Osteoblast (primary cell): ENCODE measurements at places on chromosomes 3 and 15.
A peak's percentile ranks its signal among the peaks of the same experiment; 100 is the strongest.

DNA sequence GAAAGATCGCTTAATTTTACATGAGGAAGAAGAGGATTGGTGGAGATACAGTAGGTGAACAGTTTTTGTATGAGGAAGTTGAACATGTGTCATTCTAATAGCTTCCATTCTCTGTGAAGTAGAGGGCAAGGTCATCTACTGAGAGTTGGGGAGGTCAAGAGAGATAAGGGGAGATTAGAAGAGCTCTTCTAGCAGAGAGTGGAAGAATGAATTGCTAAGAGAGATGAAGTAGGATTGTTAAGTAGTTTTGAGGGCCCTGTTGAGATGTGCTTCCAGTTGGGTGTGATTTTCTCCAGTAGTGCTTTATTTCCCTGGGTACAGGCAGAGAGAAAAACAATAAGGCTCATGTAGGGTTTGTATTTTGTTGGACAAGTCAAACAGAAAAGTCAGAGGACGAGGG, 5.2 kb downstream of the OPA1 start:
- H3K27ac ChIP-seq = no peak overlapping the region
- DNase-seq = no peak
- no peaks in the 10 kb centered on the region for H3K27me3 ChIP-seq

GRCh38 chr15:48355377-48355776, 24.1 kb downstream of the DUT start:
- no peak for DNase-seq
- H3K36me3 ChIP-seq = no peaks in the 10 kb centered on the region
- H3K4me1 ChIP-seq = peaks cover 21% of the 10 kb centered on the region
- no peak overlapping the region for H3K4me3 ChIP-seq
- H3K27ac ChIP-seq = peak overlapping the region; percentile 60
- H3K27me3 ChIP-seq = no peaks in the 10 kb centered on the region

DNA sequence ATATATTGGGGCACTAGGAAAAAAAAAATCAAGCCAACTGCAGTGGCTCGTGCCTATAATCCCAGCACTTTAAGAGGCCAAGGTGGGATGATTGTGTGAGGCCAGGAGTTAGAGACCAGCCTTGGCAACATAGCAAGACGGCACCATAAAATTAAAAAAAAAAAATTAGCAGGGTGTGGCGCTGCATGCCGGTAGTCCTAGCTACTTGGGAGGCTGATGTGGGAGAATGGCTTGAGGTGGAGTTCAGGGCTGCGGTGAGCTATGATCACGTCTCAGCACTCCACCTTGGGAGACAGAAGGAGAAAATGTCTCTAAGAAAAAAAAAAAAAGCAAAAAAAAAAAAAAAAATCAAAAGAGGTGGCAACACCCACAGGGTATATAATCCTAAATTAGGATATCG, 49.6 kb downstream of the INO80 start:
- H3K27ac ChIP-seq = no peak overlapping the region
- peaks cover 77% of the 10 kb centered on the region for H3K36me3 ChIP-seq
- no peak overlapping the region for H3K4me3 ChIP-seq

DNA sequence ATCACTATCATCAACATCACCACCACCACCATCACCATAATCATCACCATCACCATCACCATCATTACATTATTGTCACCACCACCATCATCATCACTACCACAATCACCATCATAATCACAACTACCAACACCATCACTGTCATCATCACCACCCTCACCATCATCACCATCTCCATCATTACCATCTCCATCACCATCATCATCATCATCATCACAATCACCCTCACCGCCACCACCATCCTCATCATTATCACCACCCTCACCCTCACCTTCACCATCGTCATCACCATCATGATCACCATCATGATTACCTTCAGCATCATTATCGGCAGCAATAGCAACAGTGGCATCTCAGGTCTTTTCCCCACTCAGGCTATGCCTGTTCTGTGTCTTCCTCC, 42.9 kb upstream of the ACTC1 start:
- no peak overlapping the region for H3K27ac ChIP-seq
- peaks cover 10% of the 10 kb centered on the region for H3K4me1 ChIP-seq
- H3K27me3 ChIP-seq = no peaks in the 10 kb centered on the region
- H3K36me3 ChIP-seq = no peaks in the 10 kb centered on the region
- DNase-seq = no peak

GRCh38 chr3:181637056-181637455, 74.7 kb upstream of the SOX2 start:
- no peak overlapping the region for H3K27ac ChIP-seq
- no peaks in the 10 kb centered on the region for H3K36me3 ChIP-seq
- DNase-seq = no peak

DNA sequence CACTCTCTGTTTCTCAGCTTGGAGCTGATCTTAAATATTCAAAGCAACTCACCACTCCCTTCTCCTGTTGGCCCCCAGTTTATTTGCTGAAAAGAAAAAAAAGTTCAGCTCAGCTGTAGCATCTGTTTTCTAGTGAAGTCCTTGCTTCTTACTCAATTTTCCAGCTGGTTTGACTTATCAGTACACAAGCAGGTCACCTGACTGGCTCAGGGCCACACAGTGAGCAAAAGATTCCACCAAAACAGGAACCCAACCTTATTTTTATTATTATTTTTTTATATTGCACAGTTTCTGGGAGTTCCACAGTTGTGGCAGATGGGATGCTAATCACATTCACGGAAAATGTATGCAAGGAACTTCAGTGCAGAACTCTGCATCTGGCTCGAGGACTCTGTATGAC, 390.7 kb upstream of the RGMA start:
- H3K4me3 ChIP-seq = no peak overlapping the region
- no peaks in the 10 kb centered on the region for H3K27me3 ChIP-seq
- no peak for DNase-seq
- no peak overlapping the region for H3K27ac ChIP-seq

GRCh38 chr3:142447301-142447851, 461 bp downstream of the XRN1 start:
- DNase-seq = peak; percentile 64
- peak overlapping the region; percentile 93 for H3K4me3 ChIP-seq
- H3K36me3 ChIP-seq = peaks cover 8% of the 10 kb centered on the region

GRCh38 chr3:107679921-107680320, 157.2 kb downstream of the BBX start:
- H3K4me1 ChIP-seq = peaks cover 11% of the 10 kb centered on the region
- no peaks in the 10 kb centered on the region for H3K27me3 ChIP-seq
- H3K27ac ChIP-seq = no peak overlapping the region
- no peaks in the 10 kb centered on the region for H3K36me3 ChIP-seq

- no peak for DNase-seq
- H3K4me1 ChIP-seq = no peaks in the 10 kb centered on the region
- no peaks in the 10 kb centered on the region for H3K36me3 ChIP-seq
- no peak overlapping the region for H3K4me3 ChIP-seq
- no peak overlapping the region for H3K27ac ChIP-seq
Observed at GRCh38 chr3:169686874-169687273, 23.4 kb upstream of the MECOM start.

DNA sequence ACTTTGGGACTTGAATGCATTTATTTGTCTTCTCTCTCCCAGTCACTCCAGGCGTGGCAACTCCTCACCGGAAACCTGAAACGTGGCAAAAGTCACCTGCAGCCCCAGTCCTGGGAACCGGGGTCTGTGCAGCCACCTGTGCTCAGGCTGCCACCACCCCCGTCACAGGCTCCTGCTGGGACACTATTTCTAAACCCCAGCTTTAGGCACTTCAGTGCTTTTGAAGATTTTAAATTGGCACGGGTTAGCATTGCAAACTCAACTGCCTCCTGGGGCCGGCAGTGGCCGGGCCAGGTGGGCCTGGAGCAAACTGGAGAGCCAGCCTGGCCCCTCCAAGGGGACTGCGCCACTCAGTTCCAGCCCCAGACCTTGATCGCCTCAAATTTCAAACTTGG, 146.7 kb upstream of the IQSEC1 start:
- peaks cover 3% of the 10 kb centered on the region for H3K27me3 ChIP-seq
- H3K4me3 ChIP-seq = no peak overlapping the region

GRCh38 chr3:10189557-10190354, 25.0 kb downstream of the IRAK2 start:
- H3K4me1 ChIP-seq = peaks cover 53% of the 10 kb centered on the region
- no peaks in the 10 kb centered on the region for H3K27me3 ChIP-seq
- H3K4me3 ChIP-seq = no peak overlapping the region
- DNase-seq = peak; percentile 91

DNA sequence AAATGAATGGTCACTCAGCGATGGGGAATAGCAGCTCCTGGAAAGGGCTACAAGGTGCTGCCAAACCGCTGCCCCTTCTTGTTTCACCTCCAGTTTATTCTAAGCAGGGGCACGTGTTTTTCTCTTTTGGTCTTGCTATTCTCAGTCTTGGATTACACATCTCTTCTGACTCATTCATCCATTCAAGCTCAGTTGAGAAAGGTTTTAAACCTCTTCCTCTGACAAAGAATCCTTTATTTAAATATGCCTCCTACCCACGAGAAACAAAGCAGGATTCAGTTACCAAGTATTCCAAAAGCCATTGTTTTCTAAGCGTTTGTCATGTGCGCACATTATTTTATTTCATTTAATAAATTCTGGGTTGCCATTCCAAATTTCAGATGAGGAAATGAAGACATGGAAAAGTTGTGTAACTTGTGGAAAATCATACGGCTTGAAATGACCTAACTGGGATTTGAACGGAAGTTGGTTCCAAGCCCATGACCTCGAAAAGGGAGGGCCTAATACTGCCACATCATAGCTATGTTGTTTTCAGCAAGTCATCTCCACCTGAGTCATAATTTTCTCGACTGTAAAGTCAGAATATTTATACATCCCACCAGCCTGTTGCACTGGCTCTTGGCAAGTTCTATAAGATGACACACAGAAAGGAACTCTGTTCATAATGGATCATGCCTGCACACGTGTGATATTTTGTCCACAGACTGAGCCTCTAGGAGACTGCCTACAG, 292.0 kb upstream of the SLCO3A1 start:
- H3K27me3 ChIP-seq = no peaks in the 10 kb centered on the region
- peak overlapping the region; percentile 87 for H3K27ac ChIP-seq
- H3K36me3 ChIP-seq = no peaks in the 10 kb centered on the region
- peaks cover 16% of the 10 kb centered on the region for H3K4me1 ChIP-seq

DNA sequence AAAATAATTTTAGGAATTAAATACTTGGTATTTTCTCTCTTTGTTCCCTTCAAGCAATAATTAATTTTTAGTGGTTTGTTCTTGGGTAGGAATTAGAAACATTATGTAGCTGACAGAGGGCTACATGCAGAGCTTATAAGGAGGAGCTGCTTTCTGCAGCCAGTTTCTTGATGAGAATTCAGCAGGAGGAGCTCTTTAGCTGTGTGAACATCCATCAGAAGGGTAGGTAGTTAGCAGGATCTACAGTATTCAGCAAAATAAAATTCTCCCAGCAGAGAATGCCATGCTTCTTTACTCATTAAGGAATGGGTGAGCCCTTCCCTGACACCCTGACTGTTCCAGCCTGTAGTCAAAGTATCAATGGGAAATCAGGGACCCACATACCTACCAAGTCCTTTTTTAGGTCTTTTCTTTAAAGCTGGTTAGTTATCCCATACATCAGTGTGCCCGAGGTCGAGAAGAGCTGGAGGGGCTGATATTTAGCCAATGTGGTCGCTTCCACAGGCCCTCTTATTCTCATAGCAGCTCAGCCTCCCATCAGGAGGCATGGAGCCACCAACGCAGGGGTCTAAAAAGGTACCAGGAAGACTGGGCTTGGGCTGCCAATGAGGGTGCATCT, 54.0 kb downstream of the KCNAB1 start:
- no peaks in the 10 kb centered on the region for H3K4me1 ChIP-seq
- no peak overlapping the region for H3K27ac ChIP-seq
- H3K27me3 ChIP-seq = no peaks in the 10 kb centered on the region
- no peaks in the 10 kb centered on the region for H3K36me3 ChIP-seq
- DNase-seq = peak; percentile 79

GRCh38 chr3:114454551-114455251, 160.9 kb downstream of the TIGIT start:
- no peak for DNase-seq
- peak overlapping the region; percentile 1 for H3K27ac ChIP-seq
- H3K4me3 ChIP-seq = peak overlapping the region; percentile 68
- H3K4me1 ChIP-seq = peaks cover 6% of the 10 kb centered on the region

GRCh38 chr15:100880139-100880896, 687 bp downstream of the ALDH1A3 start:
- H3K27ac ChIP-seq = no peak overlapping the region
- DNase-seq = peak; percentile 79
- peaks cover 6% of the 10 kb centered on the region for H3K27me3 ChIP-seq
